ENCODE measurements at places on chromosomes 11 and 22.

- DNase-seq, result peak; percentile 82
These were observed 5.2 kb downstream of the IRAG1 start for GRCh38 chr11:10688401-10688800.

- no peak for DNase-seq
These were observed 32.6 kb upstream of the PICALM start for GRCh38 chr11:86101493-86101892.

DNA sequence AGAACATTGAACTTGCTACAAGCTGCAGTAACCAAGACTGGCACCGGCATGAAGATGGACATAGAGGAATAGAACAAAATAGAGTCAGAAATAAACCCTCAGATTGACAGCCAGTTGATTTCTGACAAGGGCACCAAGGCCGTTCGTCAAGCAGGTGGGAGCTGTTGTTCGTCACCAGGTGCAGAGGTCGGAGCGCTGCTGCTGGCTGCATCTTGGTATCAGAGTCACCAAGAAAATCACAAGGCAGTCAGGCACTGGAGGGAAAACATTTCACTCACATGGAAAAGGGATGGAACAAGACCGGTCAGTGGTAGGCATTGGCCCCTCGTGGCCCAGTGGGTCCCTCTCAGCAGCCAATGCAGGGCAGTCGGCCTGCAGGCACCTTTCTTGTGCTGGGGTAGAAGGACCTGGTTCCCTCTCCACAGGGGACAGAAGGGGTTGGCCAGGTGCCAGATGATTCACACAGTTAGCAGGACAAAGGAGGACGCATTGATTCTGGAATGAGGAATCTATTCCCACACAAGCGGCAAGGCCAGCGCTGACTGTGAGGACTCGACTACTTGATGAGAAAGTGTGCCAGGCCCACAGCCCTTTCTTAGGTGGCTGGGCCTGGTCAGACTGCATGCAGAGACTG is 115.8 kb upstream of the FGF3 start:
- no peak for DNase-seq

- DNase-seq, result no peak
These were observed 24.1 kb downstream of the ZBTB16 start for GRCh38 chr11:114083391-114084252.

DNA sequence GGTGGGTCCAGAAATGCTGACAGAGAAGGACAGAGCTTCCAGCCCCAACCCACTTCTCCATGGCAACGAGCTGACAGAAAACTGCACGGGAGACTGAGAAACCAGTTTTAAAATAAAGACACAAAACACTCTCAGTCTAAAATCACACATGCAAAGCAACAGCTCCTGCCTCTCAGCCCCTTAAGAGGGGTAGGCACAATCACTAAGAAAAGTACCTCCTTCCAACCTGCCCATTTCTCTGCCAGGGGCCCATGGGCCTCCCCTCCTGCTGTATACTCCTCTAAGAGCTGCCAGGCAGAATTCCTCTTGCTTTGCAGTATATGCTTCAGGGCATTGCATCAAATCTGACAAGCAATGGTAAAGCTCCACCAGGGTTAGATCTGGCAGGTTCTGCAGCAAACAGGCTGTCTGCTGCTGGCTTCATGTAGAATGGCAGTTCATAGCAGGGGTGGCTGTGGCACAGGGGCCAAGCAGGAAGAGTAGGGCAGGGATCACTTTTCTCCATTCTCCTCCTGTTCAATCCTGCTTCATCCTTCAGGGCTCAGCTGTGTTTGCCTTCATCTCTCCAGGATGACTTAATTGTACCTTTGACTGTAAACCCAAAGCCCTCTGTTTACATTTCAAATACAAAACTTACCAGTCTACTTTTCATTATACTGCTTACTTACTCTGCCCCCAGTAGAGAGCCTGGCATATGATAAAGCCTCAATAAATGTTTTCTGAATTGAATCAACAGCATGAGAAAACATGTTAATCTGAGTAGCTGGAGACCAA is 77.7 kb downstream of the KCNC1 start:
- DNase-seq, result no peak

- DNase-seq, result no peak
These were observed 16.1 kb upstream of the MAPK11 start for GRCh38 chr22:50286275-50286674.

DNA sequence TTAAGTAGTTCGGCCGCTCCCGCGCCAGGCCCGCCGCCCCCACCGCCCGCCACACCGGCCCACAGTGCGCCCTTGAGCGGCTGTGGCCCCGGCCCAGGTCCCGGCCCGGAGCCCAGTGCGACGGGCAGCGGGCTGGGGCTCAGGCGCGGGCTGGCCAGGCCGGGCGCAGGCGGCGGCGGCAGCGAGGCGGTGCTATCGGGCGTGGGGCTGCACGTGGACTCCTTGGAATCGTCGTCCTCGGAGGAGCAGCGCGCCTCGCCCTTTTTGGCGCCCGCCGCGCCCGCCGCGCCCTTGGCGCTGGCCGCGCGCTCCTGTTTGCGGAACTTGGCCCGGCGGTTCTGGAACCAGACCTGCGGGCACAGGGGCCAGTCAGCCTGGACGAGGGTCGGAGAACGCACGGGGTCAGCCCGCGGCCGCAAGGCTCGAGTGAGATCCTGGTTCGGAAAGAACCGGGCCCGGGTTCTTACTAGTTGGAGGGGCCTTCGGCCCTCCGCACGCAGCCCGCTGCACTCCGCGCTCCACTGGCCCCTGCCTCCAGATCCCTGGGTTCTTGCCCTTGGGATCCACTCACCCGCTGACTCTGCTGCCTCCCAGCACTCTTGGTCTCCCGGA is 4.0 kb downstream of the PHOX2A start:
- DNase-seq, result peak; percentile 26

DNA sequence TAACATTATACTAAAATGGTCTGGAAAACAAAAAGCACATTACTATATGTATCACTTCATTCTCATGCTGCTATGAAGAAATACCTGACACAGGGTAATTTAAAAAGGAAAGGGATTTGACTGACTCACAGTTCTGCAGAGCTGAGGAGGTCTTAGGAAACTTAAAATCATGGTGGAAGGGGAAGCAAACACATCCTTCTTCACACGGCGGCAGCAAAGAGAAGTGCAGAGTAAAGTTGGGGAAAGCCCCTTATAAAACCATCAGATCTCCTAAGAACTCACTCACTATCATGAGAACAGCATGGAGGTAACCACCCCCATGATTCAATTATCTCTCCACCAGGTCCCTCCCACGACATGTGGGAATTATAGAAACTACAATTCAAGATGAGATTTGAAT is 60.0 kb downstream of the FAM181B start:
- DNase-seq, result no peak

GRCh38 chr11:127619946-127620345 is 619.4 kb upstream of the KIRREL3 start:
- DNase-seq, result peak; percentile 23

- no peak for DNase-seq
These were observed 56.0 kb downstream of the ZNRF3 start for GRCh38 chr22:28939394-28939793.

- no peak for DNase-seq
These were observed 87.8 kb upstream of the GALNT18 start for GRCh38 chr11:11709447-11710239.

GRCh38 chr11:122715548-122716440 is 60.3 kb downstream of the UBASH3B start:
- DNase-seq, result no peak

- no peak for DNase-seq
These were observed at the start of gene RAG2 for GRCh38 chr11:36598051-36598450. RAG2 (minus strand) TSS chr11:36598236; CDS start chr11:36594168, 4,068 bp downstream.

DNA sequence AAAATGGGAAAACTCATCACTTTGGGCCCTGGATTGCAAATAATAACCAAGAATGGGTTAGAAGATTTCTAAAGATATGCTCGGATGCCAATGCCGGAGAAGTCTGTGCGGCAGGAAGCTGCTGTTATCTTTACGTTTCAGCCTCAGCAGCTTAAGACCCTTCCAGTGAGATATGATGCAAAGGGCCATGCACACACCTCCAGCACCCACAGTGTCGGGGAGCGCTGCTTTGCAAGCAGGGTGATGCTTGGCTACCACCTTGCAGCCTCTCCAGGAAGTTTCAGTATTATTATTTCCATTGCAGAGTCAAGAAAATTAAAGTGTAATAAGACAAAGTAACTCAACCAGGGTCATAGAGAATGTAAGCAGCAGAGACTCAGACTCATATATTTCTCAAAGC is 37.3 kb downstream of the LARGE1 start:
- no peak for DNase-seq

All from fibroblast of lung (primary cell).